Activated T-cell treated with anti-CD3 and anti-CD28 coated beads, Interleukin-2, amount 50 U/mL, for 72 hours (primary cell): ENCODE measurements at places on chromosomes 12 and 14. TPM values are rescaled to one million over a fixed set of nuclear protein-coding genes. Genes with fewer than 3 reads are reported as not detected.

Gene CCDC175
- not detected for total RNA-seq

DNA sequence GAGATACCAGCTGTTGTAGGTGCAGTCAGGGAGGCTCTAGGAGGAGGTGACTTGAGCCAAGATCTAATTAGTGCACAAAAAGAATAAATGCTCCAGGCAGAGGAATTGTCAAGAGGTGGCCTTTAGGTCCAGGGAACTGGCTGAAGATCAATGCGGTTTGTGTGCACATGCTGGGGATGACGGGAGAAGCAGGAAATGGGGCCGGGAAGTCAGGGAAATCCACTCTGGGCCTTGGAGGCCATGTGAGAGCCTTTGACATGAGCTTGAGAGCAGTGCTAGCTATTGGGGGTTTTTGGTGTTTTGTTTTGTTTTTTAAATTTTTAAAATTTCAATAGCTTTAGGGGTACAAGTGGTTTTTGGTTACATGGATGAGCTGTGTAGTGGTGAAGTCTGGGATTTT lies 67.4 kb downstream of the MVK start:
- peaks cover 16% of the 10 kb centered on the region for H3K27me3 ChIP-seq
- no peaks in the 10 kb centered on the region for H3K4me1 ChIP-seq
- DNase-seq = no peak
- no peak overlapping the region for H3K4me3 ChIP-seq
- no peaks in the 10 kb centered on the region for H3K36me3 ChIP-seq

DNA sequence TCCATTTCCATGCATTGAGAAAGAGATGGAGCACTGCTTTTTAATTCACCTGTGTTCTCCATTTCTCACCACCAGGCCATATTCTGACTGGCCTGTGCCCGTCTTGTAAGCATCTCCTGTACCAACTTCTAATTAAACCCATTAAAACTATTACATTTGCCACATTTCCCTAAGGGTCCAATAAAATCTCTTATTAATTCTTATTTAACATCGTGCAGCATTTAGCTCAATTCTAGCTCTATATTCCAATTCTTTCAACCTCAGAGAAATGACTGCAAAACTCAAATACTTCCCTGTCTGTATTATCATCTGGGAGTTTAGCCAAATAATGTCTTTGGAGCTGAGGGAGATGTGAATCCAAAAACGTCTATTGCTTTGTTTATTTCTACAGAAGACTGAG lies 495.4 kb upstream of the TMEM132C start:
- no peaks in the 10 kb centered on the region for H3K27me3 ChIP-seq
- no peak overlapping the region for H3K4me3 ChIP-seq
- H3K27ac ChIP-seq = no peak overlapping the region
- no peak for DNase-seq

GRCh38 chr14:68819260-68819691 lies 26.4 kb upstream of the ZFP36L1 start:
- peaks cover 60% of the 10 kb centered on the region for H3K4me1 ChIP-seq
- peak overlapping the region; percentile 4 for H3K4me3 ChIP-seq
- DNase-seq = no peak
- H3K27ac ChIP-seq = no peak overlapping the region

- H3K27me3 ChIP-seq = no peaks in the 10 kb centered on the region
- no peak overlapping the region for H3K4me3 ChIP-seq
- DNase-seq = no peak
- no peak overlapping the region for H3K27ac ChIP-seq
- no peaks in the 10 kb centered on the region for H3K36me3 ChIP-seq
- peaks cover 22% of the 10 kb centered on the region for H3K4me1 ChIP-seq
Measured at GRCh38 chr12:6163416-6164060, 36.7 kb upstream of the CD9 start.
